ENCODE measurements at places on chromosomes 6 and 20.

DNA sequence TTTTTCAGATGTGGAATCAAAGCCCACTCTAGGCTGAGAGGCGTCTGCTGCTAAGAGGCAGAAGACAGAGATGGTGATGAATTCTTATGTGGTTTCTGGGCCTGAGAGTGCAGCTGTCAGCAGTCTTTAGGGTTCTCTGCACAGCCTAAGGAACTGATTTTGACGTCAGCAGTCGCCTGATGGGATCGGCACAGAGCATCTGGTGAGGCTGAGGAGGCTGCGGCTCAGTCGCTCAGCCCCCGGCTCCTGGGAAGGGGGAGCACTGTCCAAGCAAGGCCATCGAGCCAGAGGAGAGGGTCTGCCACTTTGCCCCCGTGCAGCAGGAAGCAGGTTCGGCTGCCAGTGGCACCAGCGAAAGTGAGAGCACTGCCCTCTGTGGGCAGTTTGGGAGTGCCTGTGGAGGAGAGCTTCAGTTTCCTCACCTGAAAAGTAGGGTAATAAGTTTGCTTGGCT, 92.5 kb downstream of the TCP11 start:
- DNase-seq = no peak

GRCh38 chr20:19673575-19673974, 84.5 kb upstream of the RIN2 start:
- DNase-seq = no peak

DNA sequence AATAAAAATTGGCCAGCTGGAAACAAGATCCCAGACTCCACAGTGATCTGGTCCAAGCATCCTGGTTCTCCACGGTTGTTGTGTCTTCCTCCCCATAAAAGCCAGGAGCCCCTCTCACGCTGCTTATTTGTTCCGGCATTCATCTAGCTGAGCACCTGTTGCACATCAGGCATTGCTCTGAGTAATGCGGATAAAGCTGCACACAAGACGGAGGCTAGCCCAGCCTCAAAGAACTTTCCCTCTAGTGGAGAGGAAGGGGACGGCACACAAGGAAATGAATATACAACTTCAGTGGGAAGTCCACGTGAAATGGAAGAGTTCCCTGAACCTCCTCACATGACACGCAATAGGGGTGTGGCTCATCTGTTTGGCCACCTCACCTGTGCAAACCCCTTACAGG, 30.3 kb upstream of the NXT1 start:
- DNase-seq = no peak

DNA sequence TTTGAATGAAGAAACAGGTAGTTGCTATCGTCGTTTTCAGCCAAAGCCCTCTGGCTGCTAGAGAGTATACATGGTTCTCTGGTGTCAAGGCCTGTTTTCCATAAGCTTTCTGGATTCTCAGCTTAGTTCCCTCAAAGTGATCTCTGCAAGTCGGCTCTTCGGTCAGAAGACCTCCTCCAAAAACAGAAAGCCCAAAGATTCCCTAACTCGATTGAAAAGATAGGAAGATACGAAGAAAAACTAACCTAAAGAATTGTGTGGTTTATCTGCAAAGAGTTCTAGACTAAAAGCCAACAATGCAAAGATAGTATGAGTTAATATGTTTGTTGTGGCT, 545 bp upstream of the ASCC3 start:
- no peak for DNase-seq

GRCh38 chr6:475314-475713, 83.8 kb downstream of the IRF4 start:
- no peak for DNase-seq

DNA sequence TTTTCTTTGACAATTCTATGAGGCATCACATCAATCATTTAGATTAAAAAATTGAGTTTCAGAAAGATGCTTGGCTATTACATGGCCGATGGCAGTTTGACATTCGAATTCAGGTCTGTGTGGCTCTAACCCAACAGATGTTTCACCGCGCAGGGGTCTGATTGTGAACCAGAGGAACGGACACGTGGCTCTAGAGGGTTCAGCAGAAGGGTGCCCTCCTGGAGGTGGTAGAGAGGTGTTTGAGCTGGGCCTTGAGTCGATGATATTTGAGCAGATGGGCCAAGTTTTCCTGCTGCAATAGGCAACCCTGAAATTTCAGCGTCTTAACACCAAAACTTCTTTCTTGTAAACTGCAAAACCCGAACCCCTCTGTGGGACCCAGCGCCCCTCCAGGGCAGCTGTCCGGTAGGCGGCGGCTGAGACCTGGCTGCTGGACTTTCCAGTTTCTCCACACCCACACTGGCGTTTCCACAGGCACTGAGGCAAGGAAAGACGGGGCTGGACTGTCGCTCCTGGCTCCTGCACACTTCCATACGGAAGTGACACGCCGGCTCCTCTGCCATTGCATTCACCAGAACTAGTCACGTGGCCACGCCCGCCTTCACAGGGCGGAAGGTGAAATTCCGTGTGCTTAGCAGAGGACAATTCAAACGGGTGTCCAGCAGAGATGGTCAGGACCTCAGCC, 11.3 kb upstream of the AFDN start:
- DNase-seq = no peak

All from activated naive CD8-positive, alpha-beta T cell treated with anti-CD3 and anti-CD28 coated beads, Interleukin-2, amount 50 U/mL, for 16 hours (primary cell).